ENCODE measurements at places on chromosomes 7 and 10.

- no peak for DNase-seq
These were observed 80.5 kb upstream of the FGFR2 start for GRCh38 chr10:121678631-121679174.

GRCh38 chr10:49272251-49273081, 26.5 kb upstream of the C10orf71 start:
- no peak for DNase-seq

GRCh38 chr7:22722536-22723180, 4.3 kb upstream of the IL6 start:
- no peak for DNase-seq

GRCh38 chr7:44075296-44076075, 6.8 kb downstream of the POLM start:
- DNase-seq: no peak

- DNase-seq: no peak
These were observed 663.3 kb downstream of the NRG3 start for GRCh38 chr10:82538272-82538671.

- peak; percentile 27 for DNase-seq
These were observed 43.4 kb downstream of the GLRX3 start for GRCh38 chr10:130179640-130180039.

DNA sequence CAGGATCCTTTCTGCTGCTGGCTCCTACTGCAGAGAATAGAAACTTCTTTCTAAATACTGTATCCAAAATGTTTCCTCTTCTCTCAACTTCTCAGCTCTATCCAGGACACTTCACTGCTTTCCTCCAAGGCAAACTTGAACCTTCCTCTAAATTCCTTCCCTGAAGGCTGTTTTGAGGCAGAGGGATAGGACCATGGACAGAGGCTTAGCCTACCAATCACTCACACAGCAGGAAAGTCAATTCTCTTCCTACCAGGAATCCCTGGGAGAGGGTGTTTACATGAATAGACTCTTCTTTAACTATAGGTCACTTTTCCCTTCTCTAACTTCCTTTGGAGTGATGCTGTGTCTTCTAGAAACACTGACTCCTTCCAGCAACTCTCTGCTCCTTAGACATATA, 115.6 kb upstream of the MKLN1 start:
- no peak for DNase-seq

DNA sequence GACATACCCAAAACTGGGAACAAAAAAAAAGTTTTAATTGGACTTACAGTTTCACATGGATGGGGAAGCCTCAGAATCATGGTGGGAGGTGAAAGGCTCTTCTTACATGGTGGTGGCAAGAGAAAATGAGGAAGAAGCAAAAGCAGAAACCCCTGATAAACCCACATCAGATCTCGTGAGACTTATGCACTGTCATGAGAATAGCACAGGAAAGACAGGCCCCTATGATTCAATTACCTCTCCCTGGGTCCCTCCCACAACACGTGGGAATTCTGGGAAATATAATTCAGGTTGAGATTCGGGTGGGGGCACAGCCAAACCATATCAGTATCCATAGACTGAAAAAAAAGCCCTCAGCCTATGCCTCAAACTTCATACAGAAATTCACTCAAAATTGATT, 647.2 kb downstream of the GRID1 start:
- DNase-seq: no peak

DNA sequence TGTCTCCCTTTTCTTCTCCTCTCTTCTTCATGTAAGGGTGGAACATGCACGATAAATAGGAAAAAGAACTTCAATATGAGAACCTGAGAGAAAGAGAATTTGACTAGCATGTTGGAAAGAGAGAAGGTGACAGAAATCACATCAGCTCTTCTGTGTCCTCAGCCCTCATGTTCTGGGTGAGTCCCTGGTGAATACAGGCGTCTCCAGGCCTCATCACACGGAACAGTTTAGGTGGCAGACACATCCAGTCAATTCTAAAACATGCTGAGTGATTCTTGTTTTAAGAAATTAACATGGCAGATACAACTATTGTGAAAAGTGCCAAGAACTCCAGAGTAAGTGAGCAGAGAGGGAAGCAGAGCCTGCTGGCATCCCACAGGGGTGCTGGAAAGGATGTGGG, 96.1 kb downstream of the FAM107B start:
- no peak for DNase-seq

DNA sequence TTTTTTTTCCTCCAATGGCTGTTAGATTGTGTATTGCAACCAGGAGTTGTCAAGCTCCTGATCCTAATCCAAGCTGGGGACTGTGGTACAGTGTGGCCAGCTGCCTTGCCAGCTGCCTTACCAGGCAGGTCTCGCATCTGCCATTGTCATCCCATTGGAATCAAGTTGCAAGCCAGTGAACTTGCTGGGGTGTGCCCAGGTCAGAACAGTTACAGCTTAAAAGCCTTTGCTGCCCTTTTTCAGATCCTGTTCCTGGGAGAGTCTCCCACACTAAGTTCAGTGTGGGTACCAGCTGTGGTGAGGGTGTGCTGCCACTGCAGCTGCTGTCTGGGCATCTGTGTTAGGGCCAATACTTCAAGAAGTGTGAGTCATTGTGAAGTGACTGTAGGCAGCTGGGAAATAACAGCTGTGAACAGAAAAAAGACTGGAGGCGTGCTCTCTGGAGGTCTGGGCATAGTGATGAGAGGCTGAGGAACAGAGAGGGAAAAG, 72.8 kb downstream of the CCNY start:
- DNase-seq: no peak

GRCh38 chr10:69629519-69629896, 539 bp upstream of the FAM241B start:
- DNase-seq: no peak

- DNase-seq: no peak
These were observed 41.5 kb upstream of the SMIM30 start for GRCh38 chr7:113159746-113160339.

DNA sequence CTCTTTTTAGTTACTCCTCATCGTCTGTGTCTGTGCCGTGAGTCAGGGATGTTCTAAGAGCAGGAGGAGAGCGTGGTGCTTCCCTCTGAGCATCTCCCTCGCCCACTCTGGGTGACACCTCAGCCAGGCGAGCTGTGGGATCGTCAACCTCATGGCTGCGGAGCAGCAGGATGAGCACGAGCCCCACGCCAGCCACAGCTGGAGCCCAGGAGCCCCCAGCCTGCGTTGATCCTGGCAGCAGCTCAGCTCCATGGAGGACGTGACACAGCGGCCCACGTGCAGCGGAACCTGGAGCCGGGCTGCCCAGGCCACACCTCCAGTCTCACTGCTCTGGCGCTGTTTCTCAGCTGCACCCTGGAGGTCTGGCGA, 512.0 kb downstream of the PTPRN2 start:
- no peak for DNase-seq

GRCh38 chr7:34762764-34763163, 104.7 kb downstream of the NPSR1 start:
- DNase-seq: no peak

- DNase-seq: no peak
These were observed 110.4 kb downstream of the SH2D4B start for GRCh38 chr10:80648106-80648505.

GRCh38 chr7:55490099-55490498, 82.2 kb downstream of the VOPP1 start:
- no peak for DNase-seq

DNA sequence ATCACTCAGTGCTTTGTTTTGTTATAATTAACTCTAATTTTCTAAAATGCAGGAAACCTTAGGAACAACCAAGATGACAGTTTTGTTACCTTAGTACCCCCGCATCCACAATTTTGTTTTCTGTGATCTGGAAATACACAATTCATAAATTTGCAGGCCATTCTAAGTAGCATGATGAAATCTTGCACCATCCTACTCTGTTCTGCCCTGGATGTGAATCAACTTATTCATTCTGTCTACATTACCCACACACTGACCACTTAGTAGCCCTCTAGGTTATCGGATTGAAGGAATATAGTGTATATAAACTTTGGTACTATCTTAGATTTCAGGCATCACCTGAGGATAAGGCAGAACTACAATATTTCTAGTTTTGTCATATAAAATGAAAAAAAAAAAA, 155.9 kb downstream of the CTTNBP2 start:
- no peak for DNase-seq

GRCh38 chr10:73591935-73592699, 975 bp upstream of the USP54 start:
- no peak for DNase-seq

DNA sequence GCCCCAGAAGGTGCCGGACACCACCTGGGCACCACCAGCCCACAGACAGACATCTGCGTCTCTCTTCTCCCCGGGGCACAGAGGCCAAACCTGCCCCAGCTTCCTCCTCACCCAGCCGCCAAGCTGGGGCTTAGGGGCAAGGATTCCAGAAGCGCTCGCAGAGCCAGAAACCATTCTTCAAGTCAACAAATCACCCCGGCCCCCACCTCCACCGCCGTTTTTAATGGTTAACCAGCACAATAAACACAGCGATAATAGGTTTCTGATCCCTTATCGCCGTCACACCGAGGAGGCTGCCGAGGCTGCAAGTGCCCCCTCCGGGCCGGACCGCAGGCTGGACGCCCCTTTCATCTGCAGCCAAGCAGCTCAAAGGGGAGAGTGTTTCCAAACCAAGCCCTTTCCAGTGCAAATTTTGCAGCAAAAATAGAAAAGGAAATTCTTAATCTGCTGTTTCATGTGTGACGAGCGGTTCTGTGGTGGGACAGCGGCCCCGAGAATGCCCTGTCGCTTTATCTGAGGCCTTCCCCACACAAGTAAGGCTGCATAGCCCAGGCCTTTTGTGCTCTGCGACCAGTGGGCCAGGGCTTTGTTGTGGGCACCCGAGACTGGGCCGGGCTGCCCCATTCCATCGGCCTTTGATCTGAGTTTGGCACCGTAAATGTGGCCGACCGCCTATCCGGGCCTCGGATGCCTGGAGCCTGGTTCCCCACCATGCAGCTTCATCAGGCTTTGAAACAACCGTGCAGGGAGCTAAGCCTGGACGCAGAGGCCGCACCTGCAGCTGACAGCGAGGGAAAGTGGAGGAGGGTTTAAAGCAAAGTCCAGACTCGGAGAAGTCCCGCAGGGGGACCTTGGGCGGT, 83.2 kb downstream of the FOXL3 start:
- no peak for DNase-seq

DNA sequence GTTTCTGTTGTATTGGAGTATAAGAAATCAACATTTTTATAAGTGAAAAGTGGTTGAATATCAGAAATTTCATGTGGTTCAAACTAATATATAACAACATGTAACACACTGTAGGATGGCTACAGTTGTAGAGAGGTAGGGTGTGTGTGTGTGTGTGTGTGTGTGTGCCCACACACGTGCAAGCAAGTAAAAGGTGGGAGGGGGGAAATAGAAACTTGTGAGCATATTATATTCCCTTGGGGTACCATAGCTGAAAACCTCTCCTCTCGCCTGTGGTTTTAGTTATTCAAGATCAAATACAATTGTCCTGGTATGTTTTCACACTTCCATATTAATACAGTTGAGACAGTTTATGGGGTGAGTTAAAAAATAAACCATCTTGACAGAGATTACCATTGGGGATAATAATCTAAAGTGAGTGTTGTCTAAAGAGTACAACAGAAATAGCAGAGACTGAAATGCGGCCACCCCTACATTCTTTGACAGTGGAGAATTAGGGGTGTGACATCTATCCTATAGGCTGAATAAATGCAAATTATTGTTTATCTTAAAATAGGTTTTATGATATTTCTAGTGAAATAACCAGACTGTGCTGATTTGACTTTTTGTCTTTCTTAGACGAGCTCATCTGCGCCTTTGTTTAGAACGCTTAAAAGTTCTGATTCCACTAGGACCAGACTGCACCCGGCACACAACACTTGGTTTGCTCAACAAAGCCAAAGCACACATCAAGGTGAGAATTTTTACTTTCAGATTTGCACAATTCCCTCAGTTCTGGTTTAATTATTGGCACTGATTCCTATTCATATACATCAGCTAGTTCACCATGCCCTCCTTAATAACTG, 25.9 kb downstream of the SMNDC1 start:
- no peak for DNase-seq

DNA sequence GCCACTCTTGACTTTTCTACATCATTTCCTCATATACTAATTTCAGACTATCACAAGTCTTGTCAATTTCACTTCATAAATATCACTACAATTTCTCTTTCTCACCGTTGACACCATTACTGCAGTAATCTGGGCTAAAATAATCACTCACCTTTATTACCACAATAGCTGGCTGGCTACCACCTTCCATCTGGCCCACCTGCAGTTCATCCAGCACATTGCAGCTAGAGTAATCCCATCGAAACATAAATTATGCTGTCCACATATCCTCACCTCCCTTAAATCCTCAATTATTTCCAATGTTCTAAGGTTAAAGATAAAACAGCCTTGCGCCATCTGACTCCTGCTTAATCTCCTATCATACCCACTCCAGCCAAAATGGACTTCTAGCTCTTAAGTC, 16.0 kb downstream of the DGKB start:
- no peak for DNase-seq

Data from activated CD4-positive, alpha-beta T cell treated with anti-CD3 and anti-CD28 coated beads, Interleukin-2, amount 50 U/mL, for 24 hours (primary cell).